ENCODE measurements at places on chromosomes 12 and 14.

- no peak for DNase-seq
Measured at GRCh38 chr14:91237219-91237618, 7.3 kb downstream of the GPR68 start.

- DNase-seq: no peak
Measured at GRCh38 chr12:106791531-106791930, 17.0 kb downstream of the RIC8B start.

- DNase-seq: no peak
Measured at GRCh38 chr12:69484428-69484827, 14.2 kb downstream of the FRS2 start.

DNA sequence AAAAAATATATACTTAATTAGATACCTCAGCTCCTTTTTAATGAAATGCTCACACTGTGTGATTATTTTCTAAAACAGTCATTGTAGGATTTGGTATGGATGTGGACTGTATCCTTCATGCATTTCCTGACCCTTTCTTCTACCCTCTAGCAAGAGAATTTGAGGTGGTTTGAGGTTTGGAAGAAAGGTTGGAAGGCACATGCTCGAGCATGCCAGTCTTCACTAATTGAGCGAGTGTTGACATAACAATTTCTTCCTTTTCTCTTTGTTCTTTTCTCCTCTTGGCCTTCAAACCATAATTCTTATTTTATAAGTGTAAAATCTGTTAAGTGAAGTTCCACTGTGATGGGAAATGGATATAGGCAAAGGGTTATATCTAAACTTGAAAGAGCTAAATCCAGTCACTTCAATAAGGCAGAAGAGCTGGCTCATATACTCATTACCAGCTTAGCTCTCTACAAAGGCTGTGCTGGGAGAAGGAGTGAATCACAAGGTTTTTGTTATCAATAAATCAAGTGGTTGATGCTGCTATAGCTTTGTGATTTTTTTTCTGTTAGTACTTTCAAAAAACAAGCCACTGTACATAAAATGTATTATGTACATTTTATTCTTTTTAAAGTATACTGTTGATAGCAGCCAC, 16.2 kb upstream of the PTHLH start:
- DNase-seq: no peak

DNA sequence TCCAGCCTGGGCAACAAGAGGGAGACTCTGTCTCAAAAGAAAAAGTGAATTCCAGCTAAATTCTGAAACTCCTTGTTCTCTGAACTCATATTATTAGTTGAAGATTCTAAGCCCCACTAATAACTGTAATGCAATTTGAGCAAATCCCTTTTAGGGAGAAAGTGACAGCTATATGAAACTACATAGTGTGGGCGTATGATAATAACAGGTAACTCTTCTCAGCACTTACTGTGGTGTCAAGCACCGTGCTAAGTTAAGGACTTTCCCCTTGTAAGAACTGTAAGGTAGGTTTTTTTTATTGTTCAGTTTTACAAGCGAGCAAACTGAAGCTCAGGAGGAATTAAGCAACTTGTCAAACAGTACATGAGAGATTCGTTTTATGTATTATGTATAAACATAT, 5.4 kb downstream of the ANKRD13A start:
- DNase-seq: no peak

GRCh38 chr14:47785058-47785457, 109.7 kb upstream of the MDGA2 start:
- DNase-seq: no peak

DNA sequence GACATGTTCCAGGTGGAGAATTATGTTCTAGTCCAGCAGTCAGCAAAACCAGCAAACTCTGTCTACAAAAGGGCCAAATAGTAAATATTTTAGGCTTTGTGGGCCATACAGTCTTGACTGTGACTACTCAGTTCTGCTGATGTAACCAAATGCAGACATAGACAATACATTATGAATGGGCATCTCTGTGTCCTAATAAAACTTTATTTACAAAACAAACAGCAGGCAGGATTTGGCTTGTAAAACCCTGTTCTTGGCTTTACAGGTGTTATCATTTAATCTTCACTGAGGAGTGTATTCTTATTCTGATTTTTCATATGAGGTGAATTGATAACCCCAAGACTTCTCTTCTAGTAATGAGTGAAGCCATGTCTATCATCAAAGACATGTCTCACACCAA, 278.6 kb downstream of the DUSP6 start:
- DNase-seq: no peak

DNA sequence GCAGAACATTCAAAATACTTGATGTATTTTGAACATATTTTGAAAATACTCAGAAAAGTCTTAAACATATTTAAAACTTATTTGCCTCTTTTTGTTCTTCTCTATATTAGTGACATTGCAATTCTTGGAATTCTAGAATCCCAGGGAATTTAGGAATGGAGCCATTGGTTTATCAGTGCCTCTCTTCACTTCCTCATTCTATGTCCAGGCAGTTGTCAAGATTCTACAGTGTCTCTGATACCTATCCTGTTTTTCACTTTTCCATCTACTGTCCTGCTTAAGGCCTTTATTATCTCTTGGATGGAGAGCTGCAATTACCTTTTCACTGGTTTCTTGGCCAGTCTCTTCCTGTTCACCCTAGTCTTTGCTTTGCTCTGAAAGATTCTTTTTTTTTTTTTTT, 144.6 kb downstream of the TTLL5 start:
- DNase-seq: no peak

- no peak for DNase-seq
Measured at GRCh38 chr14:58638231-58639197, 752 bp downstream of the DACT1 start.

- no peak for DNase-seq
Measured at GRCh38 chr12:108305520-108305919, 33.6 kb downstream of the CMKLR1 start.

- no peak for DNase-seq
Measured at GRCh38 chr12:6202304-6202703, 2.1 kb downstream of the CD9 start.
